ENCODE measurements at places on chromosomes 13 and 19.

- no peak for DNase-seq
Measured at GRCh38 chr19:5666921-5667610, 13.2 kb downstream of the MICOS13 start.

GRCh38 chr13:110304256-110304655 lies 2.7 kb downstream of the COL4A1 start:
- no peak for DNase-seq

- peak; percentile 43 for DNase-seq
Measured at GRCh38 chr19:53183146-53183764, 9.9 kb downstream of the ZNF665 start.

DNA sequence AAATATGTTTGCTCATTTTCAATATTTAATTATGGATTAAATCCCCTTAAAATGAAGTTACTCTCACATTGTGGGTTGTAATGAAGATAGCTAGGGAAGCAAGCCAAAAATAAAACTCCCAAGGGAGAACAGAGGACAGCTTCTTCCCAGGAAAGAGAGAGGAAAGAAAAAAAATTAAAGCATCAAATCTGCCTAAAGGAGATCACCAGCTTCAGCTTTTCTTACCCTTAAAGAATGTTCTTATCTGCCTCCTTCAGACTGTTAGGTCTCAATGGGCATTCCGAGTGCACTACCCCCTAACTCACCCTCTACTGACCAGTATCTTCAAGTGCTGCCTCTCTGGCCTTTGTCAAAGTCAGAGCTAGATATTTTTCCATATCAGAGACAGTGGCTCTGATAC lies 55.2 kb downstream of the XPO4 start:
- DNase-seq: no peak

DNA sequence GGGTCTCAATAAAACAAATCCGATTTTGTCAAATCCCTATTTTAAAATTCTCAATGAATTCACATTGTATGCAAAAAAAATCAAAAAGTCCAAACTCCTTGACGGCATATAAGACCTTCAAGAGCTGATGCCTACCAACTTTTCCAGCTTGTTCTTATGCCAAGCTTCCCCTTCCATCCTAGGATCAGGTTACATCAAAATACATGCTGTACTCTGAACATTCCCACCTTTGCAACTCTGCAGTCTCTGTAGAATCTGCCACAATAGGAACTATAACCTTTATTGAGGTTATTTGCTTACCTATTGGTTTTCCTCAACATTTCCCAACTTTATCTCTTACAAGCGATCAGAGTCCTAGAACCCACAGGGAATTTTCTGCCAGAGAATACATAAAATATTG lies 7.9 kb downstream of the KBTBD7 start:
- no peak for DNase-seq

GRCh38 chr13:23777575-23777870 lies 111.7 kb downstream of the MIPEP start:
- DNase-seq: no peak

DNA sequence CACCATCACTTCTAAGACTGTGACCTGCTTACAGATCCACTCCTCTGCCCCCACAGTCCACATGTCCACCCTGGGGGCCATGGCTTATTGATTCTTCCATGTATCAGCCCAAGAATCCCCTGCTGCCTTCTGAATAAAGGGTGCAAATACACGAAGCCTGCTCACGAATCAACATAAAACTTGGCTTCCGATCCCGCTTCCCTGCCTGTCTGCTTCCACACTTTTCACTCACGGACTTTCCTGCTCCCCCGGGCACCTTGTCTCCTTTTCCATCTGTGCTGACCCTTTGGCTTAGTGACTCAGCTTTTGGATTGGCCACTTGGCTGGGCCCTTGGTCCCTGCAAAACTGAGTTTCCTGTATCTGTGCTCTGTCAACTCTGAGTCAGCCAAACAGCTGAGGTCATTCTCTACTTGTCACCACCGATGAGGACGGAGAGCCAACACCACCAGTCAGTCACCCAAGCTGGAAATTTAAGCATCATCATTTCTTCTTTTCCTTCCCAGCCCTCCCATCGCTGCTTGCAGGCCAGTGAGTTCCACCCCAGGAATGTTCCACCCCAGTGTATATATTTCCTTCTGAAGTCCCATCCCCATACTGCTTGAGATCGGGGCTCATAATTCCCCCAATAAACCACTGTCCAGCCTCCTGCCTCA lies 11.4 kb upstream of the USP12 start:
- peak; percentile 77 for DNase-seq

DNA sequence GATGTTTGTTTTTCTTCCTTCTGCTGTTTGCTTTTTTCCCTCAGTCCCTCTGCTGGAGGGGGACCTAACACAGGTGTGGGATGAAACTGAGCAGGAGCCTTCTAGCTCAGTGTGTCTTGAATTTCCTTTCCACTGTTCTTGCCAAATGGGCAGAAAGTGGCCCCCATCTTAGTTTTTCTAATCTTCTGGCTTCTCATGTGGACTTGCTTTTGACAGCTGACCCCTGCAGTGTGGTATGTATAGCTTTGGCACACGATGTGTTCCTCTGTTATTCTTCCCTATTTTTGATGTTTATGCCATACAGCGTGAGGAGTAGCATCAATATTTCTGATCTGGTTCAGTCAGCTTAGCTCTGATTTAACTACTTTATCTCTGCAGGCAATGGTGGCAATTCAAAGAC lies 8.3 kb downstream of the LRCH1 start:
- no peak for DNase-seq

DNA sequence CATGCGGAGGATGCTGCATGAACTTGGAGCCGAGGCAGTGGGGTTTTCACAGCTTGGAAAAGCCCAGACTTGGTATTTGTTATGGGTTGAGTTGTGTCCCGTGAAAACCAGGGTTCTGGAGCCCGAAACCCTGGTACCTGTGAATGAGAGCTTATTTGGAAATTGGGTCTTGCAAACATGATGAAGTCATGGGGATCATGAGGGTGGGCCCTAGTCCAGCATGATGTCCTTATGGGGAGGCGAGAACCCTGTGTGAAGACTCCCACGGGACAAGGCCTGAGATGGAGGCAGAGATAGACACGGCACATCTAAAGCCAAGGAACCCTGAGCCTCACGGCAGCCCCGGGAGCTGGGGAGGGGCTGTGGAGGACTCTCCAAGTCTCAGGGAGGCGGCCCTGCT lies 82.3 kb downstream of the ANKRD10 start:
- DNase-seq: no peak

DNA sequence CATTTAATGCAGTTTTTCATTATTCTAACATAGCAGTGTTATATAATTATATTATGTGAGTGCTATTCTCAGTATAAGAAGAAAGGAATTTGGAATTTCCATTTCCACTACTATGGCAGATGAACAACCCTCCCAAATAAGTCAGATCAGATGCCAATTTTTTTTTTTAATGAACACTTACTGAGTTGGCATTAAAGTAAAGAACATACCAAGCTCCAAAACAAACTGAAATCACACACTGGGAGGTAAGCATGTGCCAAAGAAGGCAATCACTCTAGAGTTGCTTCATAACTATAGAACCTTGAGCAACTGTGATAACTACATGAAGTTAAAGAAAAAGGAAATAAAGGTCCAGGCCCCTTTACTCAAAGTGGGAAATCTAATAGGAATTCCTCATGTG lies 90.3 kb downstream of the RNF17 start:
- peak; percentile 16 for DNase-seq

DNA sequence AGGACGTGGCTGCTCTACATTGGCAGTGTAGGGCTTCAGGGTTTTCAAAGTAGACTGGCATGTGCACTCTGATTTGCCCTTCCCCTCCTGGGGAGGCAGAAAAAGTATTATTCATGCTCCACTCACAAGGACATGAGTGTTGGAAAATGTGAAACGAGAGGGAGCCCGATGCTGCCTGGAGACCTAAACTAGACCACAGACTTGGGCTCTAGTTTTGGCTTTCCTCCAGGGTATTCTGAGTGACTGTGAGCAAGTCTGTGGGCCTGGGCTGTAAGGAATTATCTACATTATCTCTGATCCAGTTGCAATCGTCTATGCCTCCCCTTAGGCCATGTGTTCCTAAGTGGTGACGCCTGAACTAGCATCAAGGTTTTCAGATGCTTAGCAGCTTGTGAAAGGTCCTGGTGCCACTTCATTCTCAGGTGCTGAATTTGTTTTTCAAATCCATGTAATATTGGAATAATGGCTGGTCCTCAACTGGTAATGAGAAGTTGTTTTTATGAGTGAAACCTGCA lies 55.0 kb downstream of the MRPL57 start:
- peak; percentile 22 for DNase-seq

- peak; percentile 23 for DNase-seq
Measured at GRCh38 chr19:40663695-40664692, 26.5 kb downstream of the NUMBL start.

- no peak for DNase-seq
Measured at GRCh38 chr19:42233678-42234292, 8.6 kb downstream of the GSK3A start.

GRCh38 chr19:53870485-53870844 lies 2.8 kb downstream of the MYADM start:
- no peak for DNase-seq

DNA sequence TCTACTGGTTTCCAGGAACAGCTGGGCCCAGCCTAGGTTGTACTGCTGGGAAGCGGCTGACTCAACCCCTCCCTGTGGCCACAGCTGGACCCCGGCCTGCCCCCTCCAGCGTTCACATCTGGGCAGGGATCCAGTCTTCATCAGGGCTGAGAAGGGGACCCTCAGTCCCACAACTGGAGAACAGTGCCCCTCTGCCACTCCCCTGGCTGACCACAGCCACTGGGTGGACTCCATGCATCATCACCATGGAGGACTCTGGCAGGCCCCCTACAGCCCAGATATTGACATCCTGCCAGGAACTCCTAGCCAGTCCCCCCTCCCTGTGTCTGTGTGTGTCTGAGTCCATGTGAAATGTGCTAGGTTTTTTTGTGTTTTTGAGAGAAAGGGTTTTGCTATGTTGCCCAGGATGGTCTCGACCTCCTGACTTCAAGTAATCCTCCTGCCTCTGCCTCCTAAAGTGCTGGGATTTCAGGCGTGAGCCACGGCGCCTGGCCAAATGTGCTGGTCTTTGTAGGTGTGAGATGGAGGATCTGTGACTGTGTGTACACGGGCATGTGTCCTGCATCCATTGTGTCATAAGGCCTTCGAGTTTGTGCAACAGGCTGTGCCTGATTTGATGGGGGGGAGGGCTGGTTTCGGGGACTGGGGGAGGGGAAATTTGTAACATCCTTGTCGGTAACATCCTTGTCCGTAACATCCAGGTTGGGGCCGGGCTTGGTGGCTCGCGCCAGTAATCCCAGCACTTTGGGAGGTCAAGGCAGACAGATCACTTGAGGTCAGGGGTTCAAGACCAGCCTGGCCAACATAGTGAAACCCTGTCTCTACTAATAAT lies 4.0 kb upstream of the HOOK2 start:
- DNase-seq: peak; percentile 95

DNA sequence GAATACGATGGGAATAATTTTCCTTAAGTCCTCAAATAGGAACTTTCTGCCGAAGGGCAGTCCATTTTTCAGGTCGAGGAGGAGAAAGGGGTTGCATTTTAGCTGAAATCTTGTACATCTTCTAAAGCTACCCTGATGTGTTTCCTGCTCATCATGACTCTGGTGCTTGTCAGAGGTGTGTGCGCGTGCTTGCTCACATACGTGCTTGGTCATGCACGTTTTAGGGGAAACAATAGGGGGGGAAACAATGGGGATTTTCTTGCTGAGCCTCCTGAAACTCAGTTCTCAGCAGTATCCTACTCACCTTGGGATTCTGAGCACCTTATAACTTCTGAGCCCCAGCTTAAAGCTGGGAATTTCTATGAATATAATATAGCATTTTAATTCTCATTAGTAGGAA lies 44.7 kb downstream of the TM9SF2 start:
- no peak for DNase-seq

GRCh38 chr19:16235811-16236652 lies 38.3 kb downstream of the AP1M1 start:
- no peak for DNase-seq

GRCh38 chr13:102877303-102877702 lies 31.5 kb downstream of the ERCC5 start:
- DNase-seq: peak; percentile 51

DNA sequence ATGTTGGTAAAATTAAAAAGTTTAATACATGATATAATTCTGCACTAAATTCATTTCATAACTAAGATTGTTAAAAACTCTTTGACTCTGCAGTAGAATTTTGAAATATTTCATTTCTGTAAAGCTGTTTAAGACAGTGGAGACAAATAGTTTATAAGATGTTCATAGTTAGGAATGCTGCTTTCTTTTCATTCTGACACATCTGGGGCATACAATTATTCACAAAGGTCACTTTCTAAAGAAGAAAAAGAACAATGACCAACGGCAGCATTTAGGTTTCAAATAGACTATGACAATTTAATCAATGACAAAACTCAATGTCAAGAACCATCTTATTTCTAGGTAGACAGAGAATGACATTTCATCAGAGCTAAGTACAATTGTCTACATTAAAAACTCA lies 1422.1 kb downstream of the PCDH9 start:
- peak; percentile 51 for DNase-seq

DNA sequence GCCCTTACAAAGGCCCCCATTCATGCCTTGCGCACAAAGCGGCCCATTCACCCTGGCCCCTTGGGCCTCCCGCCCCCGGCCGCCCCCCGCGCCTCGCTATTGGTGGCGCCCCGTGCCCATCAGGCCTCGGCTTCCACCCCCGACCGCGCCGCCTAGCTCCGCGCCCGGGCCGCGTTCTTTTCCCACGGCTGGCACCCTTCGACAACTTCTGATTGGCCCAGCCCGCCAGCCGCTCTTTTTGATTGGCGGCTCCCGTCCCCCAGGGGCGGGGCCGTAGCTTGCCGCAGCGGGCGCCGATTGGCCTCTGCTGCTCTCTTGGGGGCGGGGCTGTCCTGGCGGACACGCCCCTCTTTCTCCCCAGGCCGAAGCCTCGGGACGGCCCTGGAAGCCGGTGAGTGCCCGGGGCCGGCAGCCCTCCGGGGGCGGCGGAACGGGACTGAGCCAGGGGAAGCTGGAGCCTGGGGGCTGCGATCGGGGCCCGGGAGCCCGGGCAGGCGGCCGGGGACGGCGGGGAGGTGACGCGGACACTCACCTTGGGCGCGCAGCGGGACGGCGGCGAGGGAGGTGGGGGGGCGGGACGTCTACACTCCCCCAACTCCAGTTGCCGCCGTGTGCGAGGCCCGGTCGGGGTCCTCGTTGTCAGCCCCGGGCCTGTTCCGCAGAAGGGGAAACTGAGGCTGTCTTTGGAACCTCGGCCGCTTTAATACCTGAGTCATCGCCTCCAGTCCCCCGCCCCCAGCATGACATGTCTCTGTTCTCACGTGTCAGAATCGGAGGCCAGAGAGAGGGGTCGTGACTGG lies at the start of gene MYH14:
TSS of gene MYH14 (plus strand) at position 342 of the 800 bp plus-strand sequence. CDS start 6,744 bp downstream, outside the sequence.
- no peak for DNase-seq

DNA sequence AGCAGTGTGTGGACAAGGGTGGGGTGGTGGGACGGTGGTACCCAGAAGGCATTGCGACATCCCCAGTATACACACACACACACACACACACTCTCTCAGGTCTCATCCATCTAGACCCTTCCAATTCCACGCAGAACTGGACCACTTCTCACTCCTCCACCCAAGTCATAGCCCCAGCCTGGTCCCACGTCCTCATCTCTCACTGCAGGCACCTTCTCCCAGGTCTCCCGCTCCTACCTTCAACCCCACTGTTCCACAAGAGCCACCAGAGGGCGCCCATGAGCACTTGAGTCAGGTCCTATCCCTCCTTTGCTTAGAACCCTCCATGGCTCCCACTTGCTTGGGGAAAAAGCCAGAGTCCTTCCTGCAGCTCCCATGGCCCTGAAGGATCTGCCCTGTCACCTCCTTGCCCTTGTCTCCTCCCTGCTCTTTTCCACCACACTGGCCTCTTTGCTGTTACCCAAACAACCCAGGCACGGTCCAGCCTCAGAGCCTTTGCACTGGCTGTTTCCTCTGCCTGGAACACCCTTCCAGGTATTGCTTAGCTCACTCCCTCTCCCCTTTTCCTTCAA lies 62.6 kb downstream of the IER2 start:
- peak; percentile 46 for DNase-seq

GRCh38 chr19:35596366-35596999 lies 10.5 kb downstream of the PMIS2 start:
- DNase-seq: no peak
